Activated T-helper 1 cell treated with anti-CD3 and anti-CD28 coated beads, Interleukin-2, amount 50 U/mL, for 16 hours (primary cell): ENCODE measurements at places on chromosomes 5 and 9.

GRCh38 chr5:19547640-19548039, 440.4 kb downstream of the CDH18 start:
- DNase-seq = no peak

DNA sequence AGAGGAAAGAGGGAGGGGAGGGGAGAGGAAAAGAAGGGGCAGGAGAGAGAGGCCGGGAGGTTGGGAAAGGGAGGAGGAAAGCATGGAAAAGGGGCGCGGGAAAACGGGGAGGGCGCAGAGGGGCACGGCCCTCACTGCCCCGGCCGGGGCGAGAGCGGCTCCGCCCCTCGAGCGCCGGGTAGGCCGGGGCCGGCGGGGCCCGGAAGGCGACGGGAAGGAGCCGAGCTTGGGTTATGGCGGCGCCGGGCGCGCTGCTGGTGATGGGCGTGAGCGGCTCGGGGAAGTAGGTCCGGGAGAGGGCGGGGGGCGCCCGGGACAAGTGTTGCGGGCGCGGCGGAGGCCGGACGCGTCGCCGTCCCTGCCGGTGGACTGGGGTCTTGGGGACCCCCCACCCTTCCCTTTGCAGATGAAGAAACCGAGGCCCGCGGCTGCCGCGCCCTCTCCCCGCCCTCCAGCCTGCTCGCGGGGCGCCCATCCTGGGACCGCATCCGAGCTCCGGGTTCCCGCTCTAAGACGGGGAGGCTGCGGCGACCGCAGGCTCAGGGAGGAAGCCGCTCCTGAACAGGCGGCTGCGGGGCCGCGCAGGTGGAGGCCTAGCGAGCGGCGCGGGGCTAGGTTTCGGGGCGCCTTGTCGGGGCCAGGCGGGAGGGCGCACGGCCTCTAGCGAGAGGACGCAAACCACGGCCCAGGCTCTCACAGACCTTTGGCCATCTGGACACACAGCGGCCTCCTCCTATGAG, at the start of gene IDNK:
IDNK (plus strand) TSS at position 205 of the 740 bp plus-strand sequence; CDS start at position 234, 29 bp downstream.
- DNase-seq = peak; percentile 55

DNA sequence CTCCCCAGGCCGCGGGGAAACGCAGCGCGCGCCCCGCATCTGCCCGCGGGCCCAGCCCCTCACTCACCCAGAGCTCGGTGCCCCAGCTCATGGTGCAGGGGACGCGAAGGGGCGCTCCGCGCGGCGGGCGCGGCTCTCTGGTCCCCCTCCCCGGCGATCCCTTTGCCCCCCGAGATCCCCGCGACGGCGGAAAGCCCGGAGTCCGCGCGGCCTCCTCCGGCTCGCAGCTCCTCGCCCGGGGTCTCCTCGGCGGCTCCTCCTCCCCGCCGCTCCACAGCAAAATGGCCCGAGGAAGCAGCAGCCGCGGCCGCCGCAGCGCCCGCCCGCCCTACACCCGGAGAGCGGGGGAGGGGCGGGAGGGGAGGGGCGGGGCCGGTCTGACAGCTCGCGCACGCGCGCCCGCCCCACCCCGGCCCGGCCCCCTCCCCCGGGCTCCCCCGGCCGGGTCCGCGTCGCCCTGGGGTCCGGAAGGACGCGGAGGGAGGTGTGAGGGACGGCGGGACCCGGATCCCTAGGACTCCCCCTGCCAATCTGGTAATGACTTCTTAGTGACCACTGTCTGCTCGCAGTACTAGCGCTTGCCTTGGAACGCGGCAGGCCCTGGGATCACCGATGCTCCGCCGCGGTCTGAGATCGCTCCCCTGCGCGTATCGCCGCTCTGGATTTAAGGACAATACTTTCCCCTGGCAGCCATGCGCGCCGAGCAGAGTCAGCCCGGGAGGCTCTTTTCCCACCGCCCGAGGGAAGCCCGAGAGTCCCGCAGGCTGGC, at the start of gene FNBP1:
FNBP1 (minus strand) TSS at position 305 of the 769 bp plus-strand sequence; CDS start at position 91, 214 bp downstream.
- peak; percentile 58 for DNase-seq

DNA sequence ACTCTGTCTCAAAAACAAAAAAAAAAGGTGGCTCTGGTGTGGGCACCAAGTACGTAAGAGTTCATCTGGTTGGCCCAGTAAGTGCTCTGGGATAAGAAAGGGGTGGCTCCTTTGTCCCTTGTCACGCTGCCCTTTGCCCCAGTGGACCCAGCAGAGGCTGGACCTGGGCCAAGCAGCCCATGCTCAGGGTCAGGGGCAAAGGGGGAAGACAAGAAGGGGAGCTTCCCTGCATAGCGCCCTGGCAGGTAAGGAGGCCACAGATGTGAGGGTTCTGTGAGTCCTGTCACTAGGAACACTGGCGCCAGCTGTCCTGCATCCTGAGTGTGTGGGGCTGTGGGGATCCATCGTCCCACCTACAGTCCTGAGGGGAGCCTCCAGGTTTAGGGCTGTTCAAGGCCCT, 65.3 kb downstream of the GADD45G start:
- DNase-seq = no peak

GRCh38 chr5:82176115-82176814, 101.9 kb downstream of the RPS23 start:
- DNase-seq = no peak
